ENCODE measurements at places on chromosomes 7 and 10. TPM values are rescaled to one million over a fixed set of nuclear protein-coding genes. Genes with fewer than 3 reads are reported as not detected.
A peak's percentile ranks its signal among the peaks of the same experiment; 100 is the strongest.

DNA sequence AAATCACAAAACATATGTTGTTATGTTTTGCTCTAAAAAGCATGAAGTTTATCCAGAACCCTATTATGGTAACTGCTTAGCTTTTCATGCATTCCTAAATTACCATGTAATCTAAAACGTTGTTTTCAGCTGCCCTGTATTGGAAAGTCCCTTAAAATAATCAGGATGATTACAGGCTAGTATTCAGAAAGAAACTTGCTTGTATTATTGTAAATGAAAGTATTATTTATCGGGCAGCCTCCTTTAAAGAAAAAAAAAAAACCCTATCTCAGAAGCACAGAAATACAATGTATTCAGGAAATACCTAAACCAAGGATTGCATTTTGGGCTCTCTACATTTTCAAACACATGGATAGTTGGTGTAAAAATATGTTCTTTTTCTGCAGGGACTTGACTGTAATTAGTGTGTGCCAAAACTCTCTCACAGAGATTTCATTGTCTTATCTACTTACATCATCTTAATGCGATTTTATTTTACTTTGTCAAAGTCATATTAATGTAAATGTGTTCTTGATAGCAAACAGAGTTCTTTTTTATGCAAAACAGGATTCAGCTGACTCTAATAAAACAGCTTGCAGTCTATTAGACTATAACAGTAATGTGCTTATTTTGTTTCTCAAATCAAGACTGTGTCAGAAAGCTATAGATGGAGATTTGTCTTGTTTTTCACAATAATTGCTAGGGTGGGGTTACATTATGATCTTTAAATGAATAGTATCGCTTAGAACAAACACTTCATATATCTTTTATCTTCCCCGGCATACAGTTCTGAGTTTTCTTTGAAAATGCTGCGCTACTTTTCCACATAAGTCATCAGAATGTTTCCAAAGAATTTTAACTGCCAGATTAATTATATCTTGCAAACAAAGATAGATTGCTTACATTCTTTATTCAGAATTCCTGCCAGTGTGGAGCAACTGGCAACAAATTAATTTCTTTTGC is 65.3 kb upstream of the ARID5B start:
- no peak for DNase-seq

DNA sequence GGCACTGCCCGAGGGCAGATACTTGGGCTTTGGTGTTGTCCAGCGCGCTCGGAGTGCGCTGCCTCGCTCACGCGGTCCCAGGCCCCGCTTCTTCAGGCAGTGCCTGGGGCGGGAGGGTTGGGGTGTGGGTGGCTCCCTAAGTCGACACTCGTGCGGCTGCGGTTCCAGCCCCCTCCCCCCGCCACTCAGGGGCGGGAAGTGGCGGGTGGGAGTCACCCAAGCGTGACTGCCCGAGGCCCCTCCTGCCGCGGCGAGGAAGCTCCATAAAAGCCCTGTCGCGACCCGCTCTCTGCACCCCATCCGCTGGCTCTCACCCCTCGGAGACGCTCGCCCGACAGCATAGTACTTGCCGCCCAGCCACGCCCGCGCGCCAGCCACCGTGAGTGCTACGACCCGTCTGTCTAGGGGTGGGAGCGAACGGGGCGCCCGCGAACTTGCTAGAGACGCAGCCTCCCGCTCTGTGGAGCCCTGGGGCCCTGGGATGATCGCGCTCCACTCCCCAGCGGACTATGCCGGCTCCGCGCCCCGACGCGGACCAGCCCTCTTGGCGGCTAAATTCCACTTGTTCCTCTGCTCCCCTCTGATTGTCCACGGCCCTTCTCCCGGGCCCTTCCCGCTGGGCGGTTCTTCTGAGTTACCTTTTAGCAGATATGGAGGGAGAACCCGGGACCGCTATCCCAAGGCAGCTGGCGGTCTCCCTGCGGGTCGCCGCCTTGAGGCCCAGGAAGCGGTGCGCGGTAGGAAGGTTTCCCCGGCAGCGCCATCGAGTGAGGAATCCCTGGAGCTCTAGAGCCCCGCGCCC is at the start of gene NPY:
NPY (plus strand) TSS at position 294 of the 802 bp plus-strand sequence. CDS start 1,051 bp downstream, outside the sequence.
- no peak for DNase-seq

DNA sequence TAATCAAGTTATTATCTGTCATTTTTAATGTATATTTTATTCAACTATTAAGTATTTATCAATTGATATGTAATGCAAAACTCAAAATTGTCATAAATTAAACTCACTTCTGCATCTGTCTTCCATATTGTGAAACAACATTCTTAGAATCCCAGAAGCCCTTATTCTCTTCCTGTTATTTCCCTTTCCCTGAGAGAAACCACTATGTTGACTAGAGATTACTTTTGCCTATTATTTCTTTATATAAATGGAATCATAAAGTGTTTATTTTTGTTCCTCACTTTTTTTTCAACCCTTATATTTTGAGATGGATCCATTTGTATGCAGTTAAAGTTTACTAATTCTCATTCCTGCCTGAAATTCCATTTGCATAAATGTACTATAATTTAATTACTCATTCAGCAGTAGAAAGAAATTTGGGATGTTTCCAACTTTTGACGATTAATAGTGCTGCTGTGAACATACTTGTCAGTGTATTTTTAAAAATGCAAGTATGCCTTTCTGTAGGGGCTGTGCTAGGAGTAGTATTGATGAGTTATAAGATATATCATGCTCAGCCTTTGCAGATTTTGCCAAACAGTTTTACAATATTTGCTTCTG is 211.2 kb downstream of the SEMA3D start:
- no peak for DNase-seq

DNA sequence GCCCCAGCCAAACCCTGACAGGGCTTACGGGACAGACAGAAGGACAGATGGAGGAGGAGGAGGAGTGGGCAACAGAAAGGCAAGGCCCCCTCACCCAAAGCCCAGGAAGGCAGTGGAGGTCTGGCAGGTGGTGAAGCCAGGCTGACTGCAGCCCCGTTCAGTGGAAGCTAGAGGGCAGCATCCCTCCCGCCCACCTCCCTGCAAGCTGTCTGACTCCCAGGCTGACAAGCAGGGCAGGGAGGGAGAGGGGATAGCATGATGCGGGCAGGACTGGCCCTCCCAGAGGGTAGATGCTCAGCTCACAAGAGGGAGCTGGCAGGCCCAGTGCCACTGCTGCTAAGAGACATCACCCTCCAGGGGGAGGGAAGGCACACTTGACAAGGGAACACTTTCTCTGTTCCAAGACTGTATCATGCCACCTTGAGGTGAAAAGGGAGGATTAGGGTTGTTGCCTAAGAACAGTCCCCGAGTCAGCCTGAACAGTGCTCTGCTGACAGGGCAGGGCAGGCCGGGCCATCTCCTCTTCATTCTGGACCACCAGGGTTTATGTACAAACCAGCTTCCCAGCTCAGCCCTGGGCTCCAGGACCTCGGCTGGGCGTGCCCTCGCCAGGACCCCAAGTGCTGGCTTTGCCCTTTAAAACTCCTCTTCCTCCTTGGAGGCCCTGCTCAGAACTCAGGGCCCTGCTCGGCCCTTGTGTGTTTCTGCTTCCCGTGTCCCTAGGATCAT is 61.8 kb downstream of the RASGEF1A start:
- DNase-seq, result peak; percentile 19

GRCh38 chr7:25965405-25966123 is 186.4 kb upstream of the NFE2L3 start:
- DNase-seq, result no peak

DNA sequence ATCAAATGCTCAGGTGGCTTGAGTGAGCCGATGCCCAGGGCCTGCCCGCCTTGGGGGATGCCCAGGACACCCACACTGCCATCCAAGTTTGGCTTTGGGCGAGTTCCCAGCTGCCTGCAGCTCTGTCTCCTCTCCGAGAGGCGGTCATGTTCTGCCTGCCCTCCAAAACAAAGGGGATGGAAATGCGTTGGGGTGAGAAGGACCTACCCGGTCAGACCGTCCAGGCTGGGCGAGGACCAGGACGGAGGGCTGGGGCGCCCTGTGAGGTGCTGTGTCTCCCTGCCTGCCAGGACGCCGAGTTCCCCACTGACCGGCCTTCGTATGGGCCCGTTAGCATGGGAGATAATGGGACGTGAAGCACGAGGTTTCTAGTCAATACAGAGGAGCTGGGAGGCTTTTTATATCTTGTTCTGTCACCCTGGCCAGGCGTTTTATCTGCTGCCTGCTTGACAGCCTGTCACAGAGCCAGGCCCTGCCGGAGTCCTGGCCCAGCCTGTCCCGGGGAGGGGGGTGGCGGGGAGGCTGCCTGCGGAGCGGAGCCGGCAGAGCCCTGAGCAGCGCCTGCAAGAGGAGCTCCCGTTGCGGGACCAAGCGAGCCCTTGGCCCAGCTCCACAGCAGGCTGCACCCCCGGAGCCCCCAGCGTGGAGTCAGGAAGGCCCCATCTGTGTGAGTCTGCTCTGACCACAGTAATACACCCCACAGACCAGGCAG is 22.0 kb upstream of the ELFN1 start:
- no peak for DNase-seq

DNA sequence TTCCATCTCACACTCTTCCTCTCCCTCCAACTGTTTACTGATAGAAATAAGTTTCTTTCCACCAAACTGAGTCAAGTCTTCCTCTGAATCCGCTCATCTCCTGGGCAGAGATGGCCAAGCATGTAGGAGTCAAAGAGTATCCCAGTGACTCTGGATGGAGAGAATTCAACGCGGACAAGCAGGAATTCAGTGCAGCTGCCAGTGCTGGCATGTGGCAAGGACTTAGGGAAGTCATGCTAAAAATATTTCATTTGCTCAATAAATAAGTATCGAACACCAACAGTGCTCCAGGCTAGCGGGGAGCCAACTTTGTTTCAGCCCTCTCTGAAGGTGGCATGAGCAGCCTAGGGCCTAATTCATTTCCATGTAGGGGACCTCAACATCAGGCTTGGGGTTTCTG is 351.6 kb upstream of the ZMIZ1 start:
- no peak for DNase-seq

DNA sequence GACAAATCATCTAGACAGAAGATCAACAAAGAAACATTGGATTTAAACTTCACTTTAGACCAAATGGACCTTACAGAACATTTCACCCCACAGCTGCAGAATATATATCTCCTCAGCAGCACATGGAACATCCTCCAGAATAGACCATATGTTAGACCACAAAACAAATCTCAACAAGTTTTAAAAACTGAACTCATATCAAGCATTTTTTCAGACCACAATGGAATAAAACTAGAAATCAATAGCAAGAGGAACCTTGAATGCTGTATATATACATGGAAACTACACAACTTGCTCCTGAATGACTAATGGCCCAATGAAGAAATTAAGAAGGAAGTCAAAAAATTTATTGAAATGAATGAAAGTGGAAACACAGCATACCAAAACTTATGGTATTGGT is 157.7 kb downstream of the MTERF1 start:
- no peak for DNase-seq

- DNase-seq, result no peak
These were observed 68.1 kb downstream of the VPS41 start for GRCh38 chr7:38840736-38841460.

GRCh38 chr10:26839966-26840627 is 20.7 kb downstream of the ABI1 start:
- no peak for DNase-seq

- no peak for DNase-seq
These were observed 188.6 kb upstream of the IMMP2L start for GRCh38 chr7:111750878-111751277.

DNA sequence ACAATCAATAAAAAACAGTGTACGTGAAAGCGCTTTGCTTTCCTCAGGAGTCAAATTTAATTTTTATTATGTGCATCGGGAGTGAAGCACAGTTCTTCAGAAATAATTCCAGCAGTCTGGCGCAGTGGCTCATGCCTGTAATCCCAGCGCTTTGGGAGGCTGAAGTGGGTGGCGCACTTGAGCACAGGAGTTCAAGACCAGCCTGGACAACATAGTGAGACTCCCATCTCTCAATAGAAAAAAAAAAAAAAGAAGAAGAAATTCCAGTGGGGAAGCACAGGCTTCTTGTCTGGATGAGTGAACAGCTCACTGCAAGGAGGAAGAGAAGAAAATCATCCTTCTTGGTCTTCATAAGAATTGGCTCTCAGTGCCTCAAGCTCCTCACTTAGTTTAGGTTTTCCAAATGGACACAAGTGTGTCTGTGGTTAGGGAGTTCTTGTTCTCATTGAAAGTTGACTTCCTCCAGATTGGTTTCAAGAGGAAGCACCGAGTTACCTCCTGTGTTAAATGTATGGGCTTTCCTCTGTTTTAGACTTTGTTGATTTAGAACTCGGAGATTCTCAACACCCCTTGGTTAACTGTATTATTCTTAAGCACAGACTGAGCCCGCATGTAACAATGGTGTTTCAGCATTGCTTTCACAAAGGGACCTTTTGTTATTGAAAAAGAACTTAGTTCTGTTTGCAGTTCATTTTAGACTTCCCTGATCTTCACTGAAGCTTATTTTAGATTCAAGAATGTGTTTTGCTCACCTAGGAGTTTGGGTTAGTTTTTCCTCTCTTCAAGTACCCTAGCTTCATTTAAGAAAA is 28.0 kb downstream of the LMTK2 start:
- DNase-seq, result no peak

GRCh38 chr7:145143685-145144084 is 307.8 kb upstream of the TPK1 start:
- no peak for DNase-seq

GRCh38 chr7:147777309-147777708 is 813.3 kb upstream of the C7orf33 start:
- DNase-seq, result no peak

GRCh38 chr7:93894426-93894825 is 3.9 kb upstream of the TFPI2 start:
- no peak for DNase-seq

DNA sequence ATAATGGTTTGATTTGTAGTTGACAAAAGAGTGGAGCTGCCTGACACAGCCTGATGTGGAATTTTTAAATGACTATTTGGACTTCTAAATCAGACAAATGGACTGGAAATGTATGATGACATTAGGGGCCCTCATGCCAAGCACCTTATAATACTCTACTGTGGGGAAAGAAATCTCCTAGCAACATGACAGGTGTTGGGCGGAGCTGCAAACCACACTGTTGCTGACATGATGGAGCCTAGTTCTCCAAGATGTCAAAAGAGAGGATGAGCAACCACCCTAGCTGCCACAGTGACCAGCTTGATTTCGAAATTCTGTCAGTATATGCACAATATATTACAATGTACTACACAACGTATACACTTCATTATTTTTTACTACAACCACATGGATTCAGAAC is 65.8 kb downstream of the RHOBTB1 start:
- DNase-seq, result no peak

GRCh38 chr7:132683896-132684690 is 107.8 kb upstream of the PLXNA4 start:
- DNase-seq, result no peak

DNA sequence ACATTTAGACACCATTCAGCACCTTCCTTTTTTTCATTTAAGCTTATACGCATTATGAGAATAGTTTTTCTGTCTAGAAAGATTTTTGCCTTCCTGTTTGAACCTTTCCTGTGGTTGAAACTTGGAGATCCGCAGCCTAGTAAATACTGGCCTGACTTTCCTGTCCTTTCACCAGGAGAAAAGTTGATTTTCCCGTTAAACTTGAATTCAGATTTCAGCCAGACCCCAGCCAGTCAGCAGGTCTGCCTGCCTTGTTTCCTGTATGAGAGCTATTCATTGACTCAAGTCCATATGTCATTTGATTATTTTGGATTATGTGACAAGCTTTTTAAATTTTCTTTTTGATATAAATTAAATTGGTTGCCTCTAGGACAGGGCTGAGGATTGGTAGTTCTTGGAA is 71.5 kb downstream of the EVX1 start:
- no peak for DNase-seq

LRRN3 gene
- total RNA-seq, result 0.90 TPM

NPSR1 gene
- not detected for total RNA-seq

TMEM139 gene
- not detected for total RNA-seq

OR6V1 gene
- total RNA-seq, result not detected
